ENCODE measurements at places on chromosomes 6 and 20.

GRCh38 chr6:118594877-118595276, 46.8 kb downstream of the PLN start:
- no peak for DNase-seq

GRCh38 chr6:73308712-73309534, 45.2 kb downstream of the DPPA5 start:
- no peak for DNase-seq

GRCh38 chr20:48630342-48631075, 197.3 kb downstream of the PREX1 start:
- DNase-seq = no peak

DNA sequence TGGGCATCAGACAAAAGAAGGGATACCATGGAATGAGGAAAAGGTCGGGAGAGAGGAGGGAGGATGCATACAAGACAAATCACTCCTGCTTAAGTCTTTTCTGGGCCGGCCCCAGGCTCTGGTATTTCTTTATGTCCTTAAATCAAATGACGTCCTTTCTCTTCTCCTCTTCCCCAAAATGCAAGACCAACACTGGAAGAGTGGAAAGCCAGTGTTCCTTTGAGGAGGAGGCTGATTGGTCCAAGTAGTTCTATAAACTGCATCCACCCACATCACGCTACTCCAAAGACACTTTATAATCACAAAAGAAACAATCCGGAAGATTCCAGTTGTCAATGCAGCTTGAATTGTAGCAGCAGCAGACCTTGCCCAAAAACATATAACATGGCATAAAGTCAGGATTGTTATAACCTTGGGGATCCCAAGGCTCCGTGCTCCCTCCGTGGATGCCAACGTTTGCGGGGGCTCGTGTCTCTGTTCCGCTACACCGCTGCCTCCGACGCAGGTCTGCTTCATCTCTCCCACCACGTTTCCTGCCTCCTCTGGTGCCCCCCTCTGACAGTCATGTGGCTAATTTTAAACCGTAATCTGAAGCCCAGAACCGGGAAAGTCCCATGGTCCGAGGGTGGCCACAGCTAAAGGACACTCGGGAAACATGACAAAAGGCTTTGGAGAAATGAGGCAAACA, 47.1 kb downstream of the MCUR1 start:
- no peak for DNase-seq

GRCh38 chr6:70860045-70860444, 96.8 kb downstream of the B3GAT2 start:
- DNase-seq = no peak

- DNase-seq = no peak
These were observed 15.6 kb upstream of the VSX1 start for GRCh38 chr20:25097498-25097897.

DNA sequence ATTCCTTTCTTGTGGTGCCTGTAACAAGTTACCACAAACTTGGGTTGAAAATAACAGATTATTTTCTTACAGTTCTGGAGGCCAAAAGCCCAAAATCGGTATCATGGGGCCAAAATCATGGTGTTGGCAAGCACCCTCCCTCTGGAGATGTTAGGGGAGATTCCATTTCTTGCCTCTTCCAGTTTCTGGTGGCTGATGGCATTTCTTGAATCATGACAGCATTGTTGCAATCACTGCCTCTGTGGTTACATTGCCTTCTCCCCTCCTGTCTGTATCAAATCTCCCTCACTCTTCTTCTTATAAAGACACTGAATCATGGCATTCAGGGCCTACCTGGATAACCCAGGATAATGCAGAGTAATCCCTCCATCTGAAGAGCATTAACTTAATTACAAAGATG, 17.9 kb upstream of the TENT5A start:
- DNase-seq = no peak

GRCh38 chr6:43876602-43877001, 106.6 kb downstream of the VEGFA start:
- DNase-seq = no peak

GRCh38 chr6:143225929-143226328, 165.2 kb downstream of the AIG1 start:
- DNase-seq = no peak

DNA sequence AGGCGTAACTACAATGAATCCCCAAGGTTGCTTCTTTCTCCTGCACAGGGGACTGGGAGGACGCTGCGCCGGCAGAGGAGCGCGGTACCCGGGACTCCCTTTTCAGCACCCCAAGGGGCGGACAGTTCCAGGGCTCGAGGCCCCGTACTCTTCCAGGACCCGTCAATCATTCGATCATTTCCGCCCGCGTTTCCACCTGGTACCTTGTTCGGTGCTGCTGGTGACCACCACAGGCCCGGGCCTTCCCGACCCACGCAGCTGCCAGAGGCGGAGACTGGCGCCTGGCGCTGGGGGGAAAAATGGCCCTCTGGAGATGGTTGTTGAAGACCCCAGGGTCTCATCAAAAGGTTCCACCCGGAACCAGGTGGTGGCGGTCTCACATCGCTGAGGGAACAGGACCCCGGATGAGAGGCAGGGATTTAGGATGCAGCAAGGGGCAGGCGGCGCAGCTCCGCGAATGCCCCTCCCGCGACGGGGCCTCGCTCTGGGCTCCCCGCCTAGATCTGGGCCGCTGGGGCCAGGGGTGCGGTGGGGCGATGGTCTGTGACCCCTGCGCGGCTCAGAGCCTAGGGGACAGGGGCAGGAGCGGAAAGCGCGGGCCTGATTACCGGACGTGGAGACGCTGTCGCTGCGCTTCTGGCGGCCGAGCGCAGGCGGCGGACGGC, 744 bp downstream of the VSX1 start:
- DNase-seq = peak; percentile 25

DNA sequence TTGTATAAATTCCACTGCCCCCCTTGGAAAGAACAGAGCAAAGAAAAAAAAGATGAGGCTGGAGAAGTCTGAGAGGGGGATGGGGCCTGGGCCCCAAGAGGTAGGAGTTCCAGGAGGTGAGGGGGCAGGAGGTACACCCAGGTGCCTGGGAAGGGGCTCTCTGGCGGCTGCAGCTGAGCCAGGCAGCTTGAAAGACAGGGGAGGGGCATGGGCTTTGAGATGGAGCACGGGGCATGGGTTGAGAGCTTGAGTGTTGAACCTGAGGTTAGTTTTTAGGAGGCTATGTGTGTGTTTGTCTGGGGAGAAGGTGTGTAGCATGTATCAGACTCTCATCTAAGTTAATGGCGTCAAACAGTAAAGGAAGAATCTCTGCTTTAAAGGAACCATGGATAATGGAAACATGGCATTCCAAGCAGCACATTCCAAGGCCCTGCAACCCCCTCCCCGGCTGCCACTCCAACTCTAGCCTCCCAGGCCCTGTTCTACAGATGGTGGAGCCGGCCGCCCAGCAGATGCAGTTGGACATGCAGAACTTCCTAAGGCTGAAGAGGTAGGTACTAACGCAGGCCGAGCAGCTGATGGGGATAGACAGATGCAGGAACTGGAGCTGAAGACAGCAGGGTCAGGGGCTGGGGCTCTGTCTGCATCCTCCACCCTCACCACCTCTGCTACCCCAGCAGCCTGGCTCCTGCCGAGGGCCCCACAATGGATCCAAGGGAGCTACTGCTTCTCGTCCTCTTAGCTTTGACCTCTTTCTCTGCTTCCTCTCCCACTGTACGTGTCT, 42.1 kb downstream of the MDFI start:
- no peak for DNase-seq

- no peak for DNase-seq
These were observed 30.5 kb downstream of the COL20A1 start for GRCh38 chr20:63323357-63323981.

GRCh38 chr20:49608752-49609670, 41.1 kb upstream of the PTGIS start:
- peak; percentile 51 for DNase-seq

DNA sequence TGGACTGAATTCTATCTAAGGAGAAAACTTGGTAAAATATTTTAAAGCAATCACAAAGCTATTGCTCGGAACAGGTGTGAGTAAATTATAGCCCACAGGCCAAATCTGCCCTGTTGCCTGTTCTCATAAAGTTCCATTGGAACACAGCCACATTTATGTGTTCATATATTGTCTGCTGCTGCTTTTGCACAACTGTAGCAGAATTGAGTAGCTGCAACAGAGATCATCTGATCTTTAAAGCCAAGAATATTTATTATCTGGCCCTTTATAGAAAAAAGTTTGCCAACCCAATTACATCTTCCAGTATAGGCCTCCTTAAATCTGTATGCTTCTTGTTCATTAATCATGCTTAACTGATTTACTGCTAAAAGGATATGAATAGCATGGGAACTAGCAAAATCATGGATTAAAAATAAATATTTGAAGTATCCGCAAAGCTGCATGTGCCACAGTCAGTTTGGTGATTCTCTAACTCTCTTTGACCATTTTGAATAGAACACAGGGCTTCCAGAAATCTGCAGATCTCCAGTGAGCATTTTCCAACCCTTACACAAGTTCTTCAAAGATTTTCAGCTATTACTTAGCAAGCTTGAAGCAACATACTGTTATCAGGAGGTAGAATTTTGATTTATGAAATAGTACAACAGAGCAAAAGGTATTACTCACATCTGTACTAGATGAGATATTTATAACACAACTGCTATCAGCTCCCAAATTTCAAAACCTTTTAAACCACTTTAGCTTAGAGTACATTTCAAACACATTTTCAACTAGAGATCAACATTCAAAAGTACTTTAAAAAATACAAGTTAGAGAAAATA, 312.6 kb upstream of the ID4 start:
- DNase-seq = no peak

DNA sequence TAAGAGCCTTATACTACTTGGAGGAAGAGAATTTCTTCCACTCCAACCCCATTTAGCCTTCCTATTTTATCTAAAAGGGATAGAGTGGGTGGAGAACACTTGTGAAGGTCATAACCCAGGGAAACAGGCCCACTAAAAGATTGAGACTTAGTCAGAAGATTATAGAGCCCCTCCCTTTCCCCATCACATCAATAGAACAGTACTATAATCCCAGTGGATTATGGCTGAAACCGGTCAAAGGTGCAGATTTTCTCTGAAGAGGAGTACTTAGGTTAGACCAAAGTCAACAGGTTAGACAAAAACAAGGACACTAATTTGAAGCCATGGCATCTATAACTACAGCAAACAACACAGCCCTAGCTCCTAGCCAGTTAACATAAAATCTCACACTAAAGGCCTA, 330.9 kb upstream of the NOX3 start:
- DNase-seq = no peak

GRCh38 chr6:134172706-134173365, 120.4 kb upstream of the SLC2A12 start:
- DNase-seq = no peak

DNA sequence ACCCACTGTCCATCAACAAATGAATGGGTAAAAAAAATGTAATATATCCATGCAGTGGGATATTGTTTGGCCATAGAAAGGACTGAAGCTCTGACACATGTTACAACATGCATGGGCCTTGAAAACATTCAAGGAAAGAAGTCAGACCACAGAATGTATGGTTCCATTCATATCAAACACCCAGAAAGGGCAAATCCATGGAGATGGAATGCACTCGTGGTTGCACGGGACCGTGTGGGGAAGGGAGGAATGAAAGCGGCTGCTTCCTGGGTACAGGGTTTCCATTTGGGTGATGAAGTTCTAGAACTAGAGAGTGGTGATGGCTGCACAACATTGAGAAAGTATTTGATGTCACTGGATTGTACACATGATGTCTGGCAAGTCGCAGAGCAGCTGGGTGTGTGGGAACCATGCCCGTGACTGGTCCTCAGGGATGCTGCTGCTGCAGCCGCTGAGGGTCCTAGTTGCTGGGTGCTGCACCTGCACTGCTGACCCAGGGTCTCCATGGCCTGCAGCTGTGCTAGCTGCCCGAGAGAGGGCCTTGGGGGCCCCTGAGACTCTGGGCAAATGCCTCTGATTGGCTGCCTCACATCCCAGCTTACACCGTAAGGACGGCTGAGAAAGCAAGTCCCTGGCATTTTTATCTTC, 220.3 kb downstream of the NRN1 start:
- no peak for DNase-seq

- DNase-seq = no peak
These were observed 4.7 kb upstream of the ZDHHC14 start for GRCh38 chr6:157376241-157376640.

- no peak for DNase-seq
These were observed 2.0 kb upstream of the GTSF1L start for GRCh38 chr20:43728686-43729255.

GRCh38 chr6:13262302-13263230, 65.8 kb downstream of the TBC1D7 start:
- no peak for DNase-seq

- no peak for DNase-seq
These were observed 46.9 kb downstream of the GJA10 start for GRCh38 chr6:89941031-89941762.

DNA sequence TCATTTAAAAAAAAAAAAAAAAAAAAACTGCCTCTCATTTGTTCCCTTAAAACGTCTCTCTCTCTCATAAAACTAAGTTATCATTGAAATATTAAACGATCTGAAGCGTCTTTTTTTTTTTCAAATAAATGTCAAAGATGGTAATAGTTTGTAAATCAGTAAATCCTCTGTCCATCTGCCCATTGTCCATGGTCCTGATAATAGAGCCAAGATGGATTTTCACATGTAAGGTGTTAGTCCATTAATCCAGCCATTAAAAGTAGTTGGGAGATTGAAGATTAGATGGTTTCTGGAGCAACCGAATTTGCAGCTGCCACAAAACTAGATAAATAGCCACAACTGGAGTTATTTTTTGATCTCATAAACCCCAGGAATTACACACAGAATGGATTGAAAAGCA, 145.8 kb upstream of the SNX9 start:
- no peak for DNase-seq

DNA sequence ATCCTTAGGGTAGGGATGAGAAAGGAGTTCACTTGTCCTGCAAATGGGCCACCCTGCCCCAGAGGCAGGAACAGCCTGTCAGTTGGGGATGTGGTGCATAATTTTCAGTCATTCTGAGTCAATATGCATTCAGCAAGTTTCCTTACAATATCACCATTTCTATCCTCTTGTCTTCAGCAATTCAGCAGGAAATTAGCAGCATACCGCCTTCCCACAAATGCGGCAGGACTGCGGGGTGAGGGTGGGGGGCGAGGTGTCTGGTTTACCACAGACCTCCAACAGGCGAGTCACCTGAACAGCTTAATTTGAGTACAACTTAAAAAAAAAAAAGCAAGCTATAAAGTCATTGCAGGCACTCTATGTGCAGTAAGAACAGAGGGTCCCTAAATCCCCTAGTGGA, 126.8 kb downstream of the MAP3K7 start:
- no peak for DNase-seq

- DNase-seq = no peak
These were observed 3.0 kb downstream of the ARFRP1 start for GRCh38 chr20:63704749-63705117.

DNA sequence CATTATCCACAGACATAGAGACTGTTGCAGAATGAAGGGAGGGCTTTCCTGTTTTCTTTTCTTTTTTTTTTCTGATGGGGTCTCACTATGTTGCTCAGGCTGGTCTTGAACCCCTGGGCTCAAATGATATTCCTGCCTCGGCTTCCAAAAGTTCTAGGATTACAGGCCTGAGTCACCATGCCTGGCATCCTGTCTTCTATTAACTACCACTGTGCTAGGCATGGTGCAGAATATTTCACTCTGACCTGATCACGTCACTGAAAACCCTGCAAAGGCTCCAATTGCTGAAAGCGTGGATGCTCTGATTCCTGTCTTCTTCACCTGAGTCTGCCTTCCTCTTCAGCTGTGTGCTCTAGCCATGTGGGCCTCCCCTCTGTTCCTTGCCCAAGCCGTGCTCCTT, 8.5 kb upstream of the DNMT3B start:
- DNase-seq = no peak

GRCh38 chr6:145960918-145961589, 3.1 kb downstream of the SHPRH start:
- DNase-seq = no peak

- no peak for DNase-seq
These were observed 148.7 kb upstream of the JARID2 start for GRCh38 chr6:15096894-15097837.

GRCh38 chr20:41938353-41938752, 320.2 kb upstream of the CHD6 start:
- DNase-seq = no peak

All from T follicular helper cell (primary cell).